Hair follicle dermal papilla cell (primary cell): ENCODE measurements at places on chromosomes 13 and 19. TPM values are rescaled to one million over a fixed set of nuclear protein-coding genes. Genes with fewer than 3 reads are reported as not detected.

Gene GARIN5A
- total RNA-seq: 0.32 TPM in 1 of 2 replicates, not detected in the other

Gene PTGER1
- 0.32 and 1.1 TPM in 2 replicates for total RNA-seq

Gene DLEU7
- total RNA-seq: not detected in 2 replicates

Gene LENG8
- 79.0 and 79.4 TPM in 2 replicates for total RNA-seq

Gene CGB8
- not detected in 2 replicates for total RNA-seq

Gene ZNF491
- 3.6 and 4.7 TPM in 2 replicates for total RNA-seq

Gene ZNF546
- total RNA-seq: 3.0 and 4.7 TPM in 2 replicates

Gene RRAS
- 36.7 and 55.3 TPM in 2 replicates for total RNA-seq

Gene MBD3L3
- not detected in 2 replicates for total RNA-seq

Gene ENOX1
- total RNA-seq: 11.9 and 13.1 TPM in 2 replicates

Gene GJA3
- total RNA-seq: 0.16 TPM in 1 of 2 replicates, not detected in the other

Gene ZNF90
- 1.1 and 1.3 TPM in 2 replicates for total RNA-seq

Gene GZMM
- not detected in 2 replicates for total RNA-seq

Gene SYNE4
- total RNA-seq: not detected in 2 replicates

Gene RAB3D
- total RNA-seq: 23.7 and 24.3 TPM in 2 replicates

Gene DLL3
- total RNA-seq: not detected in 2 replicates

Gene MRPL34
- total RNA-seq: 34.6 and 38.3 TPM in 2 replicates

Gene ZNF790
- total RNA-seq: 5.8 and 7.8 TPM in 2 replicates

Gene ATP4B
- total RNA-seq: not detected in 2 replicates

Gene ZFP82
- total RNA-seq: 9.4 and 11.7 TPM in 2 replicates

Gene SELENOV
- not detected in 2 replicates for total RNA-seq

Gene ZNF229
- total RNA-seq: 17.2 and 20.9 TPM in 2 replicates

Gene VSTM2B
- total RNA-seq: not detected in 2 replicates

Gene DHPS
- 49.5 and 58.8 TPM in 2 replicates for total RNA-seq

Gene CCDC194
- total RNA-seq: 0.49 TPM in 1 of 2 replicates, not detected in the other

Gene LMTK3
- total RNA-seq: under 0.01 and 0.36 TPM in 2 replicates

Gene ZNF729
- total RNA-seq: not detected in 2 replicates

Gene CYP4F8
- total RNA-seq: not detected in 2 replicates

Gene ZNF665
- total RNA-seq: 5.2 and 7.5 TPM in 2 replicates

Gene SIAH3
- not detected in 2 replicates for total RNA-seq

Gene FARP1
- 48.5 and 78.7 TPM in 2 replicates for total RNA-seq

Gene NXNL1
- total RNA-seq: not detected in 2 replicates

Gene RFXAP
- 1.3 and 1.7 TPM in 2 replicates for total RNA-seq

Gene KCNN1
- 0.24 TPM in 1 of 2 replicates, not detected in the other for total RNA-seq

Gene SMAD9
- total RNA-seq: 2.8 and 3.1 TPM in 2 replicates

Gene PCSK4
- total RNA-seq: 2.3 and 2.8 TPM in 2 replicates

Gene GIPR
- 0.49 TPM in 1 of 2 replicates, not detected in the other for total RNA-seq

Gene ZNF497
- 0.81 and 1.2 TPM in 2 replicates for total RNA-seq

Gene SYDE1
- total RNA-seq: 83.4 and 90.7 TPM in 2 replicates

Gene RDH8
- not detected in 2 replicates for total RNA-seq

Gene RNF17
- not detected in 2 replicates for total RNA-seq

Gene IGFL3
- 0.49 and 1.2 TPM in 2 replicates for total RNA-seq

Gene ZNF284
- total RNA-seq: 3.2 and 3.4 TPM in 2 replicates

Gene FREM2
- 0.16 TPM in 1 of 2 replicates, not detected in the other for total RNA-seq

Gene F10
- total RNA-seq: 5.7 and 10.6 TPM in 2 replicates

Gene APC2
- 0.49 and 0.81 TPM in 2 replicates for total RNA-seq

Gene ZNF555
- total RNA-seq: 8.5 and 8.9 TPM in 2 replicates

Gene ZBTB7A
- total RNA-seq: 53.7 and 60.8 TPM in 2 replicates

Gene ZNF112
- 7.9 and 9.1 TPM in 2 replicates for total RNA-seq
